ENCODE measurements at places on chromosomes 1 and 21.
A peak's percentile ranks its signal among the peaks of the same experiment; 100 is the strongest.

DNA sequence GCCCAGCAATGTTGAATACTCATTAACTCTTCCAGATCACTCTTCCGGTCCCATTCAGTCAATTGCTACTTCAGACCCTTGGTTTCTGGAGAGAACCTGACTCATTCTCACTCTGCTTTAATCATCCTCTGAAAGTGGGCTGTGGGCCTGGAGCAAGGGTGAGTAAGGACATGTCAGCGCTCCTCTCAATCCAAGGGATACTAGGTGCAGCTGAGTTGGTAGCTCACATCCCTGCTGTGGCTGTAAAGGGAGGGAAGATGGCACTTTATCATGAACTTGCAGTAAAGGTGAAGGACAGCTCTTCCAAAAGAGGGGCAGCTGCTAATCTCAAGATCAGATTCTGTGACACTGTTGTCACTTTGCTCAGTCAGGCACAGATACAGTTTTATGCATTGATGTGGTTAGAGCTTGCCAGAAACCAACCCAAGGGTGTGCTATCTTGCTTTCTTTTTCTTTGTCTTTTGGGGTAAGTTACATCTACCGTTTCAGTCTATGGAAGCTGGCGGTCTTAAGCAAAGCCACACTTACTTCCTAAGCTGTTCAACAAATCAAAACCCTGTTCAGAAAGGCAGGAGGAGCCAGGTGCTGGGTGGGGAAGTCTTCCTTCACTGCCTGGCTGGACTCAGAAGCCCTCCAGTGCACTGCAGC, 26.5 kb upstream of the NTPCR start:
- peak overlapping the region; percentile 85 for H3K4me3 ChIP-seq
- peak overlapping the region; percentile 92 for H3K27ac ChIP-seq
- no peaks in the 10 kb centered on the region for H3K27me3 ChIP-seq

GRCh38 chr1:203045821-203046594, 19.7 kb downstream of the PPFIA4 start:
- peaks cover 7% of the 10 kb centered on the region for H3K36me3 ChIP-seq
- H3K27ac ChIP-seq, result peak overlapping the region; percentile 27
- DNase-seq, result no peak
- peaks cover 43% of the 10 kb centered on the region for H3K27me3 ChIP-seq

DNA sequence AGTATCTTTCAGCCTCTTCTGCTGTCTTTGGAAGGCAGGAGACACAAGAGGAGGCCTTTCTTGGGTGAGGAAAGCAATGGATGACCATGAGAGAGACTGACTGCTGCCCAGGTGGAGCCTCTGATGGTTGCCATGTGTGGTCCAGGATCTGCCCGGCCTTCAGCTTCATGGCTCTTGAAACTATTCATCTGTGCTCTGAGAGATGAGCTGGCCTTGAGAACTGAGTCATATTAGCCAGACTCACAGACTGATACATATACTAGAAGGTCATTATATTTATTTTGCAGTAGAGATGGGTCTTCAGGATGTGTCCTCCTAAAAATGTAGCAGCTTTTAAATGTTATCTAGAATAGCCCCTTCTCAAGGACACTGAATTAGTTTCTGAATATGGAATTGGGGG, 33.7 kb downstream of the PTGFRN start:
- no peak overlapping the region for H3K27ac ChIP-seq

DNA sequence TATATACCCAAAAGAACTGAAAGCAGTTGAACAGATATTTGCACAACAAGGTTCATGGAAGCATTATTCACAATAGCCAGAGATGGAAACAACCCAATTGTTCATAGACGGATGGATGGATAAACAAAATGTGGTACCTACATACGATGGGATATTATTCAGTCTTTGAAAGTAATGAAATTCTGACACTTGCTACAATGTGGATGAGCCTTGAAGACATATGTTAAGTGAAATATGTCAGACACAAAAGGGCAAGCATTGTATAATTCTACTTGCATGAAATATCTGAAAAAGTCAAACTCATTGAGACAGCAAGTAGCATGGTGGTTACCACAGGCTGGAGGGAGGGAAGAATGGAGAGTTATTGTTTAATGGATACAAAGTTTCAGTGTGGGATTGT, 696.1 kb downstream of the MATN1 start:
- H3K4me1 ChIP-seq, result no peaks in the 10 kb centered on the region
- no peak overlapping the region for H3K4me3 ChIP-seq
- no peak overlapping the region for H3K27ac ChIP-seq
- DNase-seq, result no peak

DNA sequence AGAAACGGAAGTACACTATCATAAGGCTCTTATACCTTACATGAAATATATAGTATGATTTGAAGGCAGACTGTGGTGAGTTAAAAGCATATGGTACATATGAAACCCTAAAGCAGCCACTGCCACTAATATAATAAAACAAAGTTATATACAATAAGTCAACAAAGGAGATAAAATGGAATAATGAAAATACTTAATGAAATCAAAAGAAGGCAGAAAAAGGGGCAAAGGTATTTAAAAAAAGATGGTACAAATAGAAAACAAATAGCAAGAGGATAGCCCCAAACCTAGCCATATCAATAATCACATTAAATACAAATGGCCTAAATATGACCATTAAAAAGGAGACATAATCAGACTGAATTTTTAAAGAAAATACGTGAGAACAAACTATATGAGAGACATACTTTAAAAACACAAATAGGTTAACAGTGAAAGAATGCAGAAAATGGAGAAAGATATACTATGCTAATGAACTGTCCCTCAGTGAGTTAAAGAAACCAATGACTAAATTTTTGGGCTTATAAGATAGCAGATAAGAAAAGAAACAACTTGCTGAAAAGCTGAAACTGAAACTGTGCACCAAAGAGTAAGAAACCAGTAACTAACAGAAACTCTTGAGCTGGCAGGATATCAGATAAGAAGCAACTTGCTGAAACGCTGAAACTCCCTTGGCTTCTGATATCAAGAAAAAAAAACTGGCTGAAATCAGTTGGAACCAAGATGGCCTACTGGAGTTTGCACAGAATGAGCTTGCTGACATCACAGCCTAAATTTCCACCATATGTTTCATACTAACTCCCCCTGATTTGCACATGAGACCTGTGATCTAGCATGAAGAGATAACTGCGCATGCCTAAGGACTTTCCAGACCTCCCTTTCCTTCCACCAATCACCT, 44.3 kb upstream of the IL10 start:
- H3K4me3 ChIP-seq, result peak overlapping the region; percentile 39
- peak overlapping the region; percentile 92 for H3K27ac ChIP-seq
- peaks cover 18% of the 10 kb centered on the region for H3K4me1 ChIP-seq
- DNase-seq, result no peak

- no peak for DNase-seq
- H3K4me1 ChIP-seq, result peaks cover 3% of the 10 kb centered on the region
- peaks cover 13% of the 10 kb centered on the region for H3K36me3 ChIP-seq
- no peak overlapping the region for H3K27ac ChIP-seq
- H3K4me3 ChIP-seq, result no peak overlapping the region
These were observed 7.3 kb upstream of the FABP3 start for GRCh38 chr1:31380181-31380580.

DNA sequence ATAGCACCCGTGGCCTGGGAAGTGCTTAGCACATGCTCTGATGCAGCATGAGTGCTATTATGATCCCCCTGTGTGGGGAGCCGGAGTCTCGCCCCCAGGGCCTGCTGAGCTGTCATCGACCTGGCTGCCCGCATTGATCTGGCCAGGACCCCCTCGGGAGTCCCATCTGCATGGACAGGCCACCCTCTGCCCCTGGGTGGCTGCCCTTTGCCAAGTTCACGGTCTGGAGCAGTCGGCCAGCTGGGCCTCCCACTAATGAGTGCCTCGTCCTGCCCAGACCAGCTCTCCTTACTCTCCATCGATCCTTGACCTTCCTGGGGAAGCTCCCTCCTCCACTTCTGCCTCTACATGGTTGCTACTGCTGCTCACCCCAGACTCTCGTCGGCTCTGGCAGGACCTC, 121.8 kb upstream of the RUNX3 start:
- H3K27me3 ChIP-seq, result peaks cover 47% of the 10 kb centered on the region
- H3K4me3 ChIP-seq, result no peak overlapping the region
- peaks cover 10% of the 10 kb centered on the region for H3K4me1 ChIP-seq
- peaks cover 3% of the 10 kb centered on the region for H3K36me3 ChIP-seq
- no peak overlapping the region for H3K27ac ChIP-seq

DNA sequence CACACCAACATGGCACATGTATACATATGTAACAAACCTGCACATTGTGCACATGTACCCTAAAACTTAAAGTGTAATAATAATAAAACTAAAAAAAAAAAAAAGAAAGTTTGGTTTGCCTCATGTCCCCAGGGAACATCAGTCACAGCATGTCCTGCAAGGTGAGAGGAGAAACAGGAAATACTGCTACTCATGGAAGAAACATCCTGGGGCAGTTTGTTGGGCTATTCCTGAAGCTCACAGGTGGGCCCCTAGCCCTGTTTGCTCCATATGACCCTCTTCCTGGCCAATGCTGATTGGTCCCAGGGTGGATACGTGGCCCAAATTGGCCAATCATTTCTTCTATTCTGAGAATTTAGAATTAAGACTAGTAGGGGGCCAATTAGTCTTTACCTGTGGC, 103.4 kb upstream of the ADAR start:
- no peak overlapping the region for H3K4me3 ChIP-seq
- H3K36me3 ChIP-seq, result peaks cover 2% of the 10 kb centered on the region

DNA sequence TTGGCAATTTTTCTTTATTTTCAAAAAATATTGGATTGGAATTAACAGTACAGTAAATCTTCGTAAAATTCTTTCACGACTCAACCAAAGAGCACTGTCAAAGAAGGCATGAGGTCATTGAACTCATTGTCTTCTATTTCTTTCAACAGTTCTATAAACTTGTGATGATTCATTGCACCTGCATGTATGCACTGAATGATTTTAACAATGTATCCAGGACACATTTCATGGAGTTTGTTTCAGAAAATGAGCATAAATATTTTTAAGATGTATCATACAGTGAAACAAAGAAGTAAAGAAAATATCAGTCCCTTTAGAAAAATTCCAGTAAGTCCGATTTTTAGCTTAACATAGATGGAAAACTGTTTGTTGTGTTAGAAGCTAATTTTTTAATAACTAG, 33.6 kb upstream of the CD34 start:
- DNase-seq, result no peak
- no peak overlapping the region for H3K27ac ChIP-seq
- peaks cover 33% of the 10 kb centered on the region for H3K27me3 ChIP-seq
- peaks cover 2% of the 10 kb centered on the region for H3K36me3 ChIP-seq
- H3K4me1 ChIP-seq, result no peaks in the 10 kb centered on the region
- H3K4me3 ChIP-seq, result no peak overlapping the region

All from T-helper 17 cell (primary cell).